RCC 7860 (cell line): ENCODE measurements at places on chromosomes 4 and X.

DNA sequence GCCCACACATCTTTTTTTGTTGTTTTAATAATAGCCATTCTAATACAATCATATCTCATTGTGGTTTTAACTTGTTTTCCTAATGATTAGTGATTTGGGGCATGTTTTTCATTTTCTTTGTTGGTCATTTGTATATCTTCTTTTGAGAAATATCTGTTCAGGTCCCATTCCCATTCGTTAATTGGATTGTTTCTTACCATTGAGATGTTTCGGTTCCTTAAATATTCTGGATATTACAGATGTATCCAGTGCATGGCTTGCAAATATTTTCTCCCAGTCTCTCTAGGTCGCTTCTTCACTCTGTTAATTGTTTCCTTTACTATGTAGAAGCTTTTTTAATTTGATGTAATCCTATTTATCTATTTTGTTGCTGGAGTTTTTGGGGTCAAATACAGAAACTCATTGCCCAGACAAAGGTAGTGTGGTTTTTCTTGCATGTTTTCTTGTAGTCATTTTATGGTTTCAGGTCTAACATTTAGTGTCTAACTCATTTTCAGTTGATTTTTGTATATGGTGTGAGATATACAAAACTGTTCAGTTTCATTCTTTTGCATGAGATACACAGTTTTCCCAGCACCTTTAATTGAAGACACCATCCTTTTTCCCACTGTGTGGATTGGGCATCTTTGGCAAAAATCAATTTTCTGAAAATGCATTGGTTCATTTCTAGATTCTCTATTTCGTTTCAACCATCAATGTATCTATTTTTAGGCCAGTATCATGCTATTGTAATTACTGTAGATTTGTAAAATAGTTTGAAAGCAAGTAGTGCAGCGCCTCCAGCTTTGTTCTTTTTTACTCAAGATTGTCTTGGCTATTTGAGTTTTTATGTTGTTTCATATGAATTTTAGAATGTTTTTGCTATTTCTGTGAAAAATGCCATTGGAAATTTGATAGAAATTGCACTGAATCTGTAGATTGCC, 195.9 kb downstream of the SCFD2 start:
- DNase-seq, result no peak

DNA sequence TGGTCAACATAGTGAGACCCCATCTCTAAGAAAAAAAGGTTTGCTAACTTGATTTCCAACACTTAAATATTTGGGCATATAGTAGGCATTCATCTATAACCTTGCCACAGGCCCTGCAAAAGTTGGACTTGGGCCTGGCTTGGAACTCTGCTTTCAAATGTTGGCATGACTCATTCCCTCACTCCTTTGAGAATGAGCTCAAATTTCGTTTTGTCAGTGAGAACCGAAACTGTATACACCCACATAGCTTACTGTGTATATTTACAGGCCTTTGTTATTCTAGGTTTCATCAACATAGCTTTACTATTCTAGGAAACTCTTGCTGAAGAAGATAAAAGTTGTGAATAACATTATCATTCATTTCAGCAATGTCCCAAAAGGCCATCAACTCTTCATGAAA, 88.7 kb upstream of the ELOVL6 start:
- no peak for DNase-seq

DNA sequence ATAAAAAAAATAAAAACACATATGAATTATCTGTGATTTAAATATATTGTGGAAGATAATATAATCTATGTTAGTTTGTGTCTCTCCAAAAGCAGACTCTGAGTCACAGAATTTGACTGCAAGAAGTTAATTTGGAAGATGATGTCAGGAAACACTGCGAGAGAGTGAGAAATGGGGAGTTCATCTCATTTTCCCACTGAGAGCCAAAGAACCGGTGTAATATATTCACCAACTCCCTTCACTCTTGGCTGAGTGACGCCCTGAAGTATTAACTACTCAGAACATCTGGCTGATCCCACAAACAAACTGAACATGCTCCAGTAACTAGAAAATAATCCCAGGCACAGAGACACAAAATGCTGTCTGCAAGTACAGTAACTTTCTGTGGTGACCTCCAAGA, 345.8 kb upstream of the SPANXN1 start:
- no peak for DNase-seq

DNA sequence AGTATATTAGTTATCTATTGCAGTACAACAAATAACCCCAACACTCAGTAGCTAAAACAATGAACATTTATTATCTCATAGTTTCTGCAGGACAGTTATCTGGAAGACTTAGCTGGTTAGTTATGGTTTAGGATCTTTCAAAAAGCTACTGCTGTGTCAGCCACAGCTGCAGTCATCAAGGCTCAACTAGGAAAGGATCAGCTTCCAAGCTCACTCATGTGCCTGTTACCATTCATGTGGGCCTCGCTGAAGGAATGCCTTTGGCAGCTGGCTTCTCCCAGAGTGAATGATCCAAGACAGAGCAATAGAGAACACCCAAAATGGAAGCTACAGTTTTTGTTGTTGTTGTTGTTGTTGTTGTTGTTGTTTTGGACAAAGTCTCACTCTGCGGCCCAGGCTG, 13.5 kb upstream of the PRSS48 start:
- DNase-seq, result no peak

DNA sequence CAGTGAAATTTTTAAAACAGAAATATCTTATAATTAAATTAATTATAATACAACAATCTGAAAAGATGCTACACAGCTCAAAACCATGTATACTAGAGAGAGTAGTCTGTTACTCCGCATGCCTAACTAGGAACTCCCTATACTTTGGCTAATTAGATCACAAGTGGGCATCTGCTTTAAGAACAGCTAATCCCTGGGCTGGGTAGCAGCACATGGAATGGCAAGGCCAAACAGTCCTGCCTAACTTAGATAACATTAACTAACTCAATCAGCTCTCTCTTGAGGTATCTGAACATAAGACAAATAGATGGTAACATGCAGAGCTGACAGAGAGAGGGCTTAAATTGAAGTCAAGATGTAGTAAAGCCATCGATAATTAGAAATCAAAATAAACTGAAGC, 9.9 kb downstream of the CHIC2 start:
- DNase-seq, result no peak

DNA sequence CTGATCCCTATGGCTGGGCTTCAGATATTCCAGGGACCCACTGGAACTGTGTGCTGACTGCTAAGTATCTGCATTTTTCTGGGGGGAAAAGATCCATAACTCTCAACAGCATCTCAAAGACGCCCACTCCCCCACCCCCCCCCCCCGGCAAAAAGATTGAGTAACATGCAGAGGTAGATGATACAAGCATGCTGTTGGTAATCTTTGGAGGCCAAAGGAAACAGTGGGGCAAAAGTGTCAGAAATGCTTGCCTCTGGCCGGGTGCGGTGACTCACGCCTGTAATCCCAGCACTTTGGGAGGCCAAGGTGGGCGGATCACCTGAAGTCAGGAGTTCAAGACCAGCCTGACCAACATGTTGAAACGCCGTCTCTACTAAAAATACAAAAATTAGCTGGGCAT, 12.2 kb downstream of the XPNPEP2 start:
- DNase-seq, result no peak

DNA sequence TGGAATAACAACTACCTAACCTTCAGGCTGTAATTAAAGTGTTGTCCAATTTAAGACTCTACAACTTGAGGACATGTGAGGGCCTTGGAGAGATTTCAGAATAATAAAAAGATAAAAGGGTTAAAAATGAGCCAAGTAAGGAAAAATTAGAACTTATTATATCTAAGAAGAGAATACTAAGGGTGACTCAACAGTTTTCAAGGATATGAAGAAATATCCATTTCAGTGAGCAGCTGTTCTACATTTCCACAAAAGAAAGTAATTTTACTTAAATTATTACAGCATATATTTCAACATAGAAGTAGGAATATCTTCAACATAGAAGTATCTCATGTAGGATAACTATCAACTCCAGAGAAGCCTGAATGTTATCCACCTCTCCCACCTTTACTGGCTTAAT, 11.3 kb downstream of the SNX12 start:
- DNase-seq, result no peak

DNA sequence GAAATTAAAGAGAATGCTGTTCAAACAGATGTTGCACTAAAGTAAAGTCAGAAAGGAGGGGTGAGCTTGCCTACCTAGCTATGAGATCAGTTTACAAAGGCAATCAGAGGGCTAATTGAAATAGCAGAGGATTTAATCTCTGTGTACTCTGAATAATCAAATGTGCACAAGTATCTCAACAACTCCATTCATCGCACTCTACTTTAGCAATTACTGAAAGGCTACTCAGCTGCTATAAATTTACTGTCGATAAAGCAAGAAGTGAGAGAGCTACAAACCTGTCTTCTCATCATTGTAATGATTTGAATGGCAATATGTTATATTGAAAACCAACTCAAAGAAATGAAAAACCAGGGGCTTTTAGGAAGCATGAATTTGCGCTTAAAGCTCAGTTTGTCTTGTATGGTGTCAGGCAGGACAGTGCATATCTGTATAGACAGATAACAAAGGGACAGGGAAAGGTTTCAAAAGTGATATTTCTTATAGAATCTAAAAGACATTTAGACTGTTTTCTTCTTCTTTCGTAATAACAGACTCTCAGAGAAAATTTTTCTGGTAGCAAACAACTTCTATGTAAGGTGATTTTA, 34.8 kb downstream of the GC start:
- no peak for DNase-seq

- DNase-seq, result no peak
These were observed 669.3 kb downstream of the PDHA2 start for GRCh38 chr4:96509039-96509741.

GRCh38 chr4:31375936-31376335, 655.8 kb downstream of the PCDH7 start:
- DNase-seq, result no peak

DNA sequence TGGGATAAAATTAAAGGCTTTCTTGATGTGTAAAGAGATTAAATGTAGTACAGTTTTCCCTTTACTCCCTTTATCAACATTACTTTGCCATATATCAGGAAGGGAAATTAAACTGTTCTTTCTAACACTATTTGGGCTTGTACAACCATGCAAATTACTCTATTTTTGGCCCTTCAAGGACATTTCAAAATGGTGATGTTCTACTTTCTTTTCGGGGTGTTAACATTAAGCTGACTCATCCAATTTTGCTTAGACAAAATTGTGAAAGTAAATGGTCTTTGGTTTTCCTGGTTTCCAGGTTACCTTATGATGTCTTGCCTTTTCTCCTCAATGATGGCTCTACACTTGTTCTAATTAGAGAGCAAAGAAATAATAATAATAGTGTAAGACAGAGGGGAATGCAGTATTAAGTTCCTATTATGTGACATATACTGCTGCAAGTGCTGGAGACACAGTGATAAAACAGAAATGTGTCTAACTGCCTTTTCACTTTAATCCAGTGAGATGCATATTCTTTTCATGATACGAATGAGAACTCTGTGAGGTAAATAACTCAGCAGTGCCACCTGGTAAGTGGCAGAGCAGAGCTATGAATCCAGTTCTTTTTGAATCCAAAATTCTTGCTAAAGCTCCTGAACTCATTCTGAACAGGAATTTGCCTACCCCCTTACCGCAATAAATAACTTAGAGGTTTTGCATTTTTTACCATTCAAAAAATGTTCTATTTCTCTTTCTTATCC, 35.7 kb upstream of the PDE5A start:
- DNase-seq, result no peak

GRCh38 chr4:141810038-141810711, 173.8 kb downstream of the IL15 start:
- no peak for DNase-seq

GRCh38 chr4:39636531-39637184, 2.0 kb downstream of the SMIM14 start:
- peak; percentile 27 for DNase-seq

DNA sequence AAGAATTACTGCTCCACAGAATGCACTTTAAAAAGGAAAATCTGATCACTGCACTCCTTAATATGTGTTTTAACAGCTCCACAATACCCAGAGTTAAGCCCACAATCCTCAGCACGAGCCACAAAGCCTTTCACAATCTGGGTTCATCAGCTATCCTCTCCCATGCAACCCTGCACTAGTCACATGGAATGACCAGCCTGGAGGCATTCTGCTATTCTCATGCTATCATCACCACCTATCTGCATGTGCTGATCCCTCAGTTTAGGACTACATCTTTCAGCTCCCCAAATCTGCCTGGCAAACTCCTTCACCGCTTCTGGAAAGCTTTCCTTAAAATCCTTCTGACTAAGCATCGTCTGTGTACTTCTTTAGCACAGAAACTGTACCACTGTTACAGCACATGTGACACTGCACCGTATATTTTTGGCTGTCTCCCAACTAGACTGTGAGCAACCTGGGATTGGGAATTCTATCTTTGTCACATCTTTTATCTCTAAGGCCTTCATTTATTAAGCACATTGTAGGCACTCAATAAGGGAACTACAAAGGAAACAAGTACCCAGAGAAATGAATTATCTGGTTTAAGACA, 18.3 kb upstream of the EIF1AX start:
- DNase-seq, result no peak

- no peak for DNase-seq
These were observed 910.3 kb downstream of the STIM2 start for GRCh38 chr4:27770895-27771294.

DNA sequence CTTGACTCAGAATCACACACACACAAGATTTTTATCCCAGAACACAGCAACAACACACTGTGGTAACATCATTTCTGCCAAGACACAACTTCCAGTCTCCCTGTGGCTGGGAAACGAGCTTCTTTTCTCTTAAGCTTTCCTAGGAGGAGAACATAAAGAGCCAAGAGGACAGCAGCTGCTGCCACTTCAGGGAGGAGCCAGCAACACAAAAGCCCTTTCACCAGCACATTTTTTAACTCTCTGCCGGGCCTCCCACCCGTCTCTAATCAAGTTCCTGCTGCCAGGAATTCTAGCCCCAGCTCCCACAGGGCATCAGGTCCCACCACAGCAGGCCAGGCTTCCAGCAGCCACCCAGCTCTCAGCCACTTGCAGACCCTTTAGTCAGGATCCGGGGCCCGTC, 22.4 kb downstream of the FAT1 start:
- DNase-seq, result no peak

DNA sequence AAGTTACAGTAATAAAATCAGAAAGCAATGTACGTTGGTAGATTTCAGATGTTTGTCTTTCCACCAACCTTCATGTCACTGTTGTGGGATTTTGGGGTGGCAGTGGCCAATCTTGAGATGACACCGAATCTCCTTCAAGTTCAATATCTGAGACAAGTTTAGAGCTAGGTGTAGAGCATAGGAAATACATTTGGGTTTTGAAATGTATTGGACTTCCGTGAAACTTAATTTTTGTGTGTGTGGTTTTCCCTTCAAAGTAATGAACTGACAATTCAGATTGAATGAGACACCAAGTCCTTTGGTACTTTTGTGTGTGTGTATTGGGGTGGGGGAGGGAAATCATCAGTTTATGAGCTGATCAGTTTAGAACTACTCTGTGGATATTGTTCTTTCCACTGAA, 1.8 kb downstream of the WDR44 start:
- DNase-seq, result no peak

DNA sequence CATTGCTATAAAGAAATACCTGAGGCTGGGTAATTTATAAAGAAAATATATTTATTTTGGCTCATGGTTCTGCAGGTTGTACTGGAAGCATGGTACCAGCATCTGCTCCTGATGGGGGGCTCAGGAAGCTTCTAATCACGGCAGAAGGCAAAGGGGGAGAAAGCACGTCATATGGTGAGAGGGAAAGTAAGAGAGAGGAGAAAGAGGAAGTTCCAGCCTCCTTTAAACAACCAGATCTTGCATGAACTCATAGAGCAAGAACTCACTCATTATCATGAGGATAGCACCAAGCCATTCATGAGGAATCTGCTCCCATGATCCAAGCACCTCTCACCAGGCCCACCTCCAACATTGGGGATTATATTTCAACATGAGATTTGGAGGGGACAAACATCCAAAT, 125.0 kb upstream of the GRPR start:
- DNase-seq, result no peak
